ENCODE measurements at places on chromosomes 5 and 9. TPM values are rescaled to one million over a fixed set of nuclear protein-coding genes. Genes with fewer than 3 reads are reported as not detected.

DNA sequence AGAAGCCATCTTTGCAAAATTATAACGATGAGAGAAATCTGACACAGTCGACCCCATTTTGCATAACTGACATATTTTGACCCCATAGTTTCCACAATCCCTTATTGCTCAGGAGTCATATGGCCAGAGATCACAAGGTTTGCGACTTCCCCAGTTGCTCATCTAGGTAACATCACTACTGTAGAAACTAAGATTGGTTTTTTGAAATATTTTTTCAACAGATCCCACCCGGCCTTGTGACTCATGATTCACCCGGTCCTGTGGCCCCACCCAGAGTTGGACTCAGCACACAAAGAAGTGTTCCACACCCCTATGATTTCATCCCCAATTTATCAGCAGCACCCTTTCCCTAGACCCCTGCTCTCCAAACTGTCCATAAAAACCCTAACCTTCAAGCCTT is 50.2 kb downstream of the TIMD4 start:
- H3K27me3 ChIP-seq, result no peaks in the 10 kb centered on the region
- no peaks in the 10 kb centered on the region for H3K36me3 ChIP-seq
- H3K27ac ChIP-seq, result no peak overlapping the region
- H3K4me3 ChIP-seq, result no peak overlapping the region
- DNase-seq, result no peak
- peaks cover 5% of the 10 kb centered on the region for H3K4me1 ChIP-seq

- H3K27ac ChIP-seq, result no peak overlapping the region
- H3K4me1 ChIP-seq, result no peaks in the 10 kb centered on the region
- H3K27me3 ChIP-seq, result no peaks in the 10 kb centered on the region
- no peak for DNase-seq
- no peaks in the 10 kb centered on the region for H3K36me3 ChIP-seq
Measured at GRCh38 chr9:3028535-3028934, 184.6 kb upstream of the PUM3 start.

GRCh38 chr9:90201766-90202165 is 440.9 kb downstream of the DIRAS2 start:
- no peaks in the 10 kb centered on the region for H3K4me1 ChIP-seq
- H3K4me3 ChIP-seq, result no peak overlapping the region
- no peaks in the 10 kb centered on the region for H3K36me3 ChIP-seq
- DNase-seq, result no peak
- no peak overlapping the region for H3K27ac ChIP-seq

GRCh38 chr5:72284559-72285423 is 35.2 kb downstream of the MRPS27 start:
- H3K27ac ChIP-seq, result no peak overlapping the region
- H3K36me3 ChIP-seq, result peaks cover 12% of the 10 kb centered on the region
- H3K27me3 ChIP-seq, result no peaks in the 10 kb centered on the region

GRCh38 chr9:5642170-5642569 is 13.3 kb downstream of the RIC1 start:
- no peaks in the 10 kb centered on the region for H3K27me3 ChIP-seq
- no peaks in the 10 kb centered on the region for H3K36me3 ChIP-seq
- no peak overlapping the region for H3K4me3 ChIP-seq
- no peak overlapping the region for H3K27ac ChIP-seq
- peaks cover 6% of the 10 kb centered on the region for H3K4me1 ChIP-seq
- no peak for DNase-seq

DNA sequence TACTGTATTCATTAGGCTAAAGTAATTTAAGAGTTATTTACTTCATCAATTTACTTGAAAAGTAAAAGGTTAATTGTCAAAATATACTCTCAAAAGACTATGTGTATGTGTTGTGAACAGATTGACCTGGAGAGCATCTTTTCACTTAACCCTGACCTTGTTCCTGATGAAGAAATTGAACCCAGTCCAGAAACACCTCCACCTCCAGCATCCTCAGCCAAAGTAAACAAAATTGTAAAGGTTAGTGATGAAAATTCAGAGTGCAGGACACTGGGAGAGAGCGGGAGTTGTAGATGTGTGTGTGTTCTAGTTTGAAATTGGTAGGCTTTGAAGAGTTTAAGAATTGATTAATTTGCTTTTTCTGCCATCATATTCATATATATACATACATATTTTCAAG is 41.9 kb downstream of the KIF2A start:
- H3K4me1 ChIP-seq, result no peaks in the 10 kb centered on the region
- no peak overlapping the region for H3K27ac ChIP-seq
- DNase-seq, result no peak
- H3K27me3 ChIP-seq, result no peaks in the 10 kb centered on the region
- peaks cover 31% of the 10 kb centered on the region for H3K36me3 ChIP-seq

DNA sequence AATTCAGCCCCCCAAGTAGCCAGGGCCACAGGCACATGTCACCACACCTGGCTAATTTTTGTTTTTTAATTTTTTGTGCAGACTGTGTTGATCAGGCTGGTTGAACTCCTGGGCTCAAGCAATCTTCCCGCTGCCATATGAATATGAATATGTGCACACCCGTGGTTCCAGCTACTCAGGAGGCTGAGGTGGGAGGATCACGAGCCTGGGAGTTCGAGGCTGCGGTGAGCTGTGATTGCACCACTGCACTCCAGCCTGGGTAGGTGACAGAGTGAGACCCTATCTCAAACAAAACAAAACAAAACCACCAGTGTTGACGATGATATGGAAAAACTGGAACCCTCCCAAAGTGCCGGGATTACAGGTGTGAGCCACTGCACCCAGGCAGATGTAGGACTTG is 32.0 kb downstream of the EHMT1 start:
- H3K4me1 ChIP-seq, result no peaks in the 10 kb centered on the region
- H3K36me3 ChIP-seq, result peaks cover 39% of the 10 kb centered on the region
- no peak overlapping the region for H3K4me3 ChIP-seq
- no peak for DNase-seq
- H3K27me3 ChIP-seq, result no peaks in the 10 kb centered on the region
- no peak overlapping the region for H3K27ac ChIP-seq

DNA sequence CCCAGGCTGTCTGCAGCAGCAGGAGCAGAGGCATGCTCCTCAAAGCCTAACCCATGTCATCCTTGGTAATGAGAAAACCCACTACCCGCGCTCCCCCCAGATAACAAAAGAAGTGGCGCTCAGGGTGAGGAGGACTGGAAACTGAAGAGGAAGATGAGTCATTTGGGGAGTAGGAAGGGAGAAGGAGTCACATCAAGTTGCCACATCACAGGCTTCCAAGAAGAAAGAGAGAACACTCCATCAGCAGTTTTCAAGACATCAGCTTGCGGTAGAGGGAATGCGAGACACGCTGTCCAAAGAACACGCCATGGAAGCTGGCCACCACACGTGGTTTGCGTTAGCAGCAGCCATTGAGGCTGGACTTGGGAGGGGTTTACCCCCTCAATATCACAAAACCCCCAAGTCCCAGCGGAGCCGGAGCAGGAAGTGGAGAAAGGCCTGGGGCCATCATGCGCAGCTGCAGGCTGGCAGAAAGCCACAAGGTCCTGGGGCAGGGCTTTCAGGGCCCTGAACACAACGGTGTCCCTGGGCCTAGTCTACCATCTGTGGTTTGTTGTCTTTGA is 41.5 kb downstream of the SH3PXD2B start:
- peak overlapping the region; percentile 74 for H3K27ac ChIP-seq
- H3K36me3 ChIP-seq, result no peaks in the 10 kb centered on the region
- DNase-seq, result peak; percentile 88
- H3K4me1 ChIP-seq, result peaks cover 64% of the 10 kb centered on the region
- no peak overlapping the region for H3K4me3 ChIP-seq

- no peaks in the 10 kb centered on the region for H3K36me3 ChIP-seq
- no peaks in the 10 kb centered on the region for H3K27me3 ChIP-seq
- no peak overlapping the region for H3K27ac ChIP-seq
- no peak for DNase-seq
Measured at GRCh38 chr9:37174247-37174646, 53.9 kb downstream of the ZCCHC7 start.

DNA sequence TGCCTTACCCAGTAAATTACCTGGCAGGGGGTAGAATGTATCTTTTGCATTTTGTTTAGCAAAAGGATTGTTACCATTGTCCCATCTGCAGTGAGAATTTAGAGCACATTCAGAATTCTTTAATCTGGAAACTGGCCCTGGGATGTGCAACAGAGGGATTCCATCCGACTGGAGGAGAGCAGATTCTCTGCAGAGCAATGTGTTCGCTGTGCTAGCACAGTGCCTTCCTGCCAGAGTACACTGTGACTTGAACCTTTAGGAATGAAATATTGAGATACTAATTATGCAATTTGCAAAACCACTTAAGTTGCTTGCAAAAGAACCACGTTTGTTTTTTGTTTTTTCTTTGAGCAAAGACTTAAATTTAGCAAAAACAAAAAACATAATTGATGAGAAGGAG is 22.5 kb upstream of the DMRT1 start:
- H3K27me3 ChIP-seq, result no peaks in the 10 kb centered on the region
- no peak overlapping the region for H3K4me3 ChIP-seq
- peaks cover 10% of the 10 kb centered on the region for H3K4me1 ChIP-seq
- H3K27ac ChIP-seq, result no peak overlapping the region
- no peaks in the 10 kb centered on the region for H3K36me3 ChIP-seq

GRCh38 chr9:94490465-94490864 is 64.4 kb upstream of the PCAT7 start:
- no peak overlapping the region for H3K4me3 ChIP-seq
- H3K27ac ChIP-seq, result no peak overlapping the region
- H3K27me3 ChIP-seq, result no peaks in the 10 kb centered on the region
- no peak for DNase-seq
- H3K4me1 ChIP-seq, result no peaks in the 10 kb centered on the region

DNA sequence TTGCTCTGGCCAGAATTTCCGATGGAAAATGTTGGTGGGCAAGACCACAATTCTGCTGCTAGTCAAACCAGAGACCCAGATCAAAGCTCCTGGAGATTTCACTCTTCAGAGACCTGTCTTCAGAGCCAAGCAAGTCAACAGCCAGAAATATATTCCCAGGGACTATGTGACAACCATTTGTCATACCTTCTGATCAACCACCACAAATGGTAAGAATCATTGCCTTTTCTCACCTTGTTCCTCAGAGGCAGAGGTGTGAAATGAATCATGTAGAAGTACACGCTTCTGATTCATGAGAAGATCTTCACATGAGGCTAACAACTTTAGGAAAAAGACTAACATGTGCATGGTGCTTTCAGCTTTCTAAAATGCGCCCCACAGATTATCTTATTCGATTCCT is 53.5 kb downstream of the SUSD1 start:
- H3K27me3 ChIP-seq, result no peaks in the 10 kb centered on the region

DNA sequence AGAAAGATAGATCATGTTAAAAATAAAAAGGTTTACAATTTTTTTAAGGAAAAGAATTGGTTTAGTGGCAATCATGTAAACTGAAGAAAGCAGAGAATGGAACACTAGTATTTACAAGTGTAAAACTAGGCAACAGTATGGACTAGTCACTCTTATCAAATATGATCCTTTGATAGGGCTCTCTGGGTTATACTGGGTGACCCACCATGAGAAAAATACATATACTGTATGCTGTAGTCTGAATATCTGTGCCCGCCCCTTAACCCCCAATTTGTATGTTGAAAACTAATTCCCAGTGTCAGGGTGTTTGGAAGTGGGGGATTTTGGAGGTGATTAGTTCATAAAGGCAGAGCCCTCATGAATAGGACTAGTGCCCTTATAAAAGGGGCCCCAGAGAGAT is 236.8 kb upstream of the TARS1 start:
- H3K27me3 ChIP-seq, result no peaks in the 10 kb centered on the region
- H3K4me3 ChIP-seq, result no peak overlapping the region
- no peak overlapping the region for H3K27ac ChIP-seq
- H3K4me1 ChIP-seq, result no peaks in the 10 kb centered on the region

GRCh38 chr5:33524476-33524875 is 83.7 kb downstream of the TARS1 start:
- no peak overlapping the region for H3K4me3 ChIP-seq
- DNase-seq, result no peak
- peaks cover 4% of the 10 kb centered on the region for H3K36me3 ChIP-seq
- H3K4me1 ChIP-seq, result no peaks in the 10 kb centered on the region
- H3K27me3 ChIP-seq, result no peaks in the 10 kb centered on the region
- H3K27ac ChIP-seq, result no peak overlapping the region

GRCh38 chr9:121757281-121757585 is 105.8 kb downstream of the DAB2IP start:
- no peak for DNase-seq
- no peak overlapping the region for H3K4me3 ChIP-seq
- H3K36me3 ChIP-seq, result peaks cover 50% of the 10 kb centered on the region
- H3K27me3 ChIP-seq, result no peaks in the 10 kb centered on the region
- no peak overlapping the region for H3K27ac ChIP-seq

- no peak overlapping the region for H3K4me3 ChIP-seq
- DNase-seq, result no peak
- H3K27me3 ChIP-seq, result no peaks in the 10 kb centered on the region
- H3K27ac ChIP-seq, result no peak overlapping the region
Measured at GRCh38 chr5:94240596-94240992, 377.8 kb downstream of the KIAA0825 start.

DNA sequence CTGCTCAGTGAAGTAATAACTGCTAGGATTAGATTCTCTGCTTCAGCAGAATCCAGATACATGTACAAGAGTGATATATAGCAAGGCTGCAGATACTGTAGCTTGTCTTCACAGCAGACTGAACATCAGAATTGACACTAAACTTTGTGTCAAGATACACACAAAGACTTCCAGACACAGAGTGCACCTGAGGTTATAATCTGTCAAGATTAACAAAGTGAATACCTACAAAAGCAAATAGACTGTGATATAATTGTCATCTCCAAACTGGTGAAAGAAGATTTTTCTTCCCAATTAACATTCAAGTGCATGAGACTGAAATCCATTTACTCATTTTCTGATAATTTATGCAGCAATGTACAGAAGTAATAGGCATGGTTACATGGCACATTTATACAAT is 2266.5 kb upstream of the WWC1 start:
- H3K27me3 ChIP-seq, result no peaks in the 10 kb centered on the region
- H3K27ac ChIP-seq, result no peak overlapping the region
- no peak overlapping the region for H3K4me3 ChIP-seq
- no peaks in the 10 kb centered on the region for H3K4me1 ChIP-seq
- H3K36me3 ChIP-seq, result no peaks in the 10 kb centered on the region

Gene PAM
- total RNA-seq, result 171 TPM

Gene SVEP1
- 55.9 TPM for total RNA-seq

Gene C8G
- total RNA-seq, result 2.2 TPM

Gene WNT8A
- not detected for total RNA-seq

Gene IL7R
- 168 TPM for total RNA-seq

Gene RASEF
- total RNA-seq, result 11.5 TPM

Gene SHC3
- total RNA-seq, result 13.2 TPM

Gene GPX8
- total RNA-seq, result 10.8 TPM

Gene NIPBL
- total RNA-seq, result 67.3 TPM
